Activated T-helper 1 cell treated with anti-CD3 and anti-CD28 coated beads, Interleukin-2, amount 50 U/mL, for 16 hours (primary cell): ENCODE measurements at places on chromosomes 2 and 18.

DNA sequence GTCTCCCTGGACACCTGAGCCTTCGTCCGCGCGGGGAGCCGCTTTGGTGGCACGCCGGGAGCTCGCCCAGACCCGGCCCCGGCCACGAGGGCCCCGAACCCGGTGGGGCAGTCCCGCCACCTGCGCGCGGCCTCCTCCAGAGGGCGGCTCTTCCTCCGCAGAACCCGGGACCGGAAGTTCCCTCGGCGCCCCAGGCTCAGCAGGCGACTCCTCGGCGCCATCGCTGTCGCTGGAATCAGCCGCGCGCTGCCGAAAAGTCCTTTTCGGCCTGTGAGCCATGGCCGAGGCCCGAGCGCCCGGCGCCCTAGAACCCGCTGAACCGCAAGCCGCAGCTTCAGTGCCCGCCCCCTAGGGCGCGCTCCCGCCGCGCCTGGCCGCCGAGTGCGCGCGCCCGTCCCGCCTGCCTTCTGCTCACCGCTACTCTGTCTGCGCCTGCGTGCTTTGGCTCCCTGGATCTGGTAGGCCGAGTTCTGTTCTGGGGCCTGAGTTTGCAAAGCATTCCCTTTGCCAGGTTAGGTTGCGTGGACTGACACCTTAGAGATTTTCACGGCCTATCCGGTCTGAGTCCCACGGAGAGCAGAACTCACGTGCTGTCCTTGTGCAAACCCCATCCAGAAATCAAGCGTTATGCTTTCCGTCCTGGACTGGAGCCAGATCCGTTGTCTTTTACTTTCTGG, at the start of gene GCFC2:
Gene GCFC2 (minus strand): TSS at position 339 of the 677 bp plus-strand sequence. CDS start 60 bp downstream, at position 279.
- peak; percentile 60 for DNase-seq

DNA sequence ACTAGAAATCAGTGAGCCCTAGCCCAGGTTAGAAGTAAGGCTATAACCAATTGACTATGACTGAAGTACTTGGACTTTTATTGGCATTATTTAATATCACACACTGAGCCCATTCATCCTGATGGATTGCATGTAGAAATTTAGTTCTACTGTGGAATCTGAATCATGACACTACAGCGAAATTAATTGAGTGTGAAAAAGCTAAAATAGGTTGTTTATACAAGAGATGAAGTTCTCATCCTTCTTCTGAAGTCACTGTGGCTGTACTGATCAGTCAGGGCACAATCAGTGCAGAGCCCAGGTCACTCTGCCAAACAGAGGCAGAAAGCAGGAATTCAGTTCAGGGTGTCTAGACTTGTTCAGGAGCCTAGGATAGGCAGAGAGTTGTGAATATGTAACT, 158.9 kb downstream of the BABAM2 start:
- no peak for DNase-seq

- no peak for DNase-seq
These were observed 295.9 kb upstream of the LINC00305 start for GRCh38 chr18:64444819-64445218.

- DNase-seq, result no peak
These were observed 127.5 kb downstream of the NCK2 start for GRCh38 chr2:105872142-105872728.

DNA sequence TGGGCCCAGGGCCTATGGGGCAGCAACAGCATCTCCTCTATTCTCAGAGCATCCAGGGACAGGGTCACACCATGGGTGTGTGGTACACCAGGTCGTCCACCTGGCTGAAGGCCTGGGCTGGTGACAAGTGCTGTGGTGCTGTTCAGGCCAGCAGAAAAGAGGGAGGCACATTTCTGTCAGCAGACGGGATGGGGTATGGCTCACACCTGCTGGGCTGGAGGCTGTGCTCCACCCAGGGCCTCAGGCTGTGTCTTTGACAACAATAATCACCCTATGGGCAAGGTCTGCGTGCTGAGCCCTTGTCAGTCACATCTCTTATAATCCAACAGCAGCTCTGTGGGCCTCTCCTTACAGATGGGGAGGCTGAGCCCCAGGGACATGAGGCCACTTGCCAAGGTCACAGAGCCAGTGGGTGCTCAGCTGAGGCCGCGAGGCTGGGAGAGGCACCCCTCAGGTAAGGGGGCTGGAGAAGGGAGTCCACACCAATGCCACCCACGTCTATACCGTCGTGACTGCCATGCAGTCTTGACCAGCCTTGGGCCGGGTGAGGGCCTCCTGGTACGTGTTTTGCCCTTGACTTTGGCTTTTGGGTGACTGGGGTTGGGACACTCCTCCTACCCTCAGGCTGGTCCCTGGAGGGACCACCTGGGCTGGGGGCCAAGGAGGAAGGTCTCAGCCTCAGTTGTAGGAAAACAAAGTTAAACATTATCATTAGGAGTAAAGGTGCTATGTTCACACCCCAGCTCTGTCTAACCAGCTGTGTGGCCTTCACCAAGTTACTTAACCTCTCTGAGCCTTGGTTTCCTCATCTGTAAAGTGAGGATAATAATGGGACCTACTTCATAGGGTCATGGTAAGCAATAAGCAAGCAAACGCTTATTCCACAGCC, 5.6 kb upstream of the HS6ST1 start:
- no peak for DNase-seq
